Stimulated activated naive CD4-positive, alpha-beta T cell treated with Interleukin-2 at 50 U/mL for 16 hours (primary cell): ENCODE measurements at places on chromosomes 7 and 10.
A peak's percentile ranks its signal among the peaks of the same experiment; 100 is the strongest.

- no peak for DNase-seq
These were observed 374.9 kb downstream of the BBS9 start for GRCh38 chr7:33504266-33504665.

GRCh38 chr7:157932498-157933218 is 595.9 kb downstream of the DNAJB6 start:
- DNase-seq: peak; percentile 2

GRCh38 chr7:1080252-1080920 is 7.5 kb upstream of the GPER1 start:
- DNase-seq: no peak

DNA sequence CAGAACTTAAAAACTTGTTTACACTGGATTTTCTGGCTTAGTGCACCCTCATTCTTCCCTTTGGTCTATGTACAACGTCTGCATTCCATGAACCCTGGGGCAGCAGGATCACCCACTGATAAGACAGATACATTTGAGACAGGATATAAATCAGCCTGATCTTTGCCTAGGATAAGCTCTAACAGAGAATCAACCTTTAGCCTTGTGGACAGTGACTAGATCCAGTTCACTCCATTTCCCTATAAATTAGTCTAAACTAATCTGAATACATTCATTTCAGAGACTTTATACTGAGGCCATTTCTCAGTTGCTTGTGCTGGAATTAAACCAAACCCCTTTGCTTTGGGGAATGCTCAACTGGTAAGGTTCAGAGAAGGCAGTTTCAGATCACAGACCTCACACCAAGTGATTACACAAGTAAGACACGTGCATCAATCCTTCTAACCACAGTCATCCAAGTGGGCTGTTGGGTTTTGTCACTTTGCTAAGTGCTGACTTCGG is 639.8 kb upstream of the FZD8 start:
- no peak for DNase-seq

DNA sequence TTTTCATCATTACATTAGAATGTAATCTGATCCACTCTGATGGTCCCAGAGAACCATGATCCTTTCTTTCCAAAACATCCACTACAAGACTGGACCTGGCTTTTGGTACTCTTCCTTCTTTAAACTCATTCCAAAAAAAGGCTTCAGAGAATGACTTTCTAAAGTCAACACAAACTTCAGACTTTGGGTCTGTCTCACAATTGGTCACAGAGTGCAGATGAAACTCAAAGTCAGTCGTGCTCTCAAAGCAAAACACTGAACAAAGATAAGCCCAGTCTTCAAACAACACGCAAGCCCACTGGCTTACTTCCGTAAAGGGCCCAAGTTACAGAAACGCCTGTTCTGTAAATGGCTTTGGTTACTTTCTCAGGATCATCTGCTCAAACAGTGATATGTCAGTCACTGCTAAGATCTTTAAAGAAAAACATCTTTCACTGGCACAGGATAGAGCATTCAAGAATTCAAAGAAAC is 250.9 kb upstream of the MKLN1 start:
- no peak for DNase-seq

- DNase-seq: no peak
These were observed 790 bp upstream of the PITX3 start for GRCh38 chr10:102242118-102242485.

- no peak for DNase-seq
These were observed 23.0 kb downstream of the GHRHR start for GRCh38 chr7:30986738-30987137.

DNA sequence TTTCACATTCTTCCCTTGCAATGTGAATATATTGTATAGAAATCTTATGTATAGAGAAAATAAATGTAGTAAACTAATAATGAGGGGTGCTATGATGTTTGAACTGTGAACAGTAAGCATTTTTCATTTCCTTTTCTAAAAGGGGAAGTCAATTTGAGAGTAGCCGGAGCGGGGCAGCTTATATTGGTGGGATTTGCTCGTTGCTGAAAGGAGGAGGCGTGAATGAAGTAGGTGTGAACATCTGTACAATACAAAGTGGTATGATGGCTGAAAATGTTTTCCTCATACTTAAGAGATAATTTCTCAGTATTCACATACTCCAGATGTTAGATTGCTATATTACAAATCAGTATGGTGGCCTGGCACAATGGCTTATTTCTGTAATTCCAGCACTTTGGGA is 87.1 kb downstream of the SRI start:
- no peak for DNase-seq
